ENCODE measurements at places on chromosomes 7 and 10.

DNA sequence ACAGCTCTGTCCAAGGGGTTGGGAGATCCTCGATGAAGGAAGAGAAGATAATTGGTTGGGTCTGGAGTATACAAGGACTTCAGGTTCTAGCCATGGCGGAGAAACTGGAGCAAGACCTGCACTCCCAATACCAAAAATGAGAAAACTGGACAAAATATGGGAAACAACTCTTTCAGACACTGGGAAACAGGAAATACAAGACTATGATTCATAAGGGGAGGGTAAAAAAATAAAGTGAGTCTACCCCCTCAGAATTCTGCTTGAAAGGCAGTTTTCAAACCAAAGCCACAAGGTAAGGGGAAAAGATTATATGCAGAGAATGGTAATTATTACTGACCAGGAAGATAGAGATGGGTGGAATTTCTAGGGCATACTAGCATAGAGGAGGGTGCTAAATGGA, 10.2 kb upstream of the SEC61G start:
- no peak for DNase-seq

- DNase-seq = no peak
These were observed 483.9 kb upstream of the NRP1 start for GRCh38 chr10:33818343-33818742.

DNA sequence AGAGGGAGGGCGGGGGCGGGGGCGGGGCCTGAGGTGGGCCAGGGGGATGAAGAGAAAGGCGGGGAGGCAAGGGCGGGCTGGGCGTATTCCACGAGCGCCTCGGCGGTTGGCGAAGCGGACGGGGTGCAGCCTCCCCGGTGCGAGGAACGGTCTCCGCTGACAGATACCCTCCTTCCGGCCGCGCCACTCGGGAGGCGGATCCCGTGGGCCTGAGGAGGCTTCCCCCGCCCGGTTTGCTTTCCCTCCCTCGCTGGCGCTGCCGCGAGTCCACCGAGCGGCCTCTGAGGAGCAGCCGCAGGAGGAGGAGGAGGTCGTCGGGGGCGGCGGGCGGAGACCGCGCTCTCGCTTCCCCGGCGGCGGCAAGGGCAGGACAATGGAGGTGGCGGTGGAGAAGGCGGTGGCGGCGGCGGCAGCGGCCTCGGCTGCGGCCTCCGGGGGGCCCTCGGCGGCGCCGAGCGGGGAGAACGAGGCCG, at the start of gene TRIM24:
Gene TRIM24, plus strand, starts transcription at position 84 of the 473 bp plus-strand sequence. Its CDS starts 290 bp downstream, at position 374.
- DNase-seq = no peak

DNA sequence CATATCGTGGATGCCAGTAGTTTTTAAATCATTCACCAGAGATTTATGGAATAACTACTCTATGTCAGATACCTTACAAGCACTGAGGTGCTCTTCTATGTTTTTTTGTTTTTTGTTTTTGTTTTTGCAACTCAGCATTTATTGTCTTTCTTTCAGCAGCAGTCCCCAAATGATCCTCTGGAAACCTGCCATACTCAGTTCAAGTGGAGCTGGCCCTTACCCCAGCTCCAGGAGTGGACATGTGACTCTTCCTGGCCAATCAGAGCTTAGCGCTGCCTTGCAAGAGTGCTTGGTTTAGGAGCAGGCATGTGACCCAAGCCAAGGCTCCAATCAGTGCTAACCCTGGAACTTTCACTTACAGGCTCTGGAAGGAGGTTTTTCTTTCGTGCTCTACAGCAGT, 356.6 kb upstream of the ZMIZ1 start:
- no peak for DNase-seq

DNA sequence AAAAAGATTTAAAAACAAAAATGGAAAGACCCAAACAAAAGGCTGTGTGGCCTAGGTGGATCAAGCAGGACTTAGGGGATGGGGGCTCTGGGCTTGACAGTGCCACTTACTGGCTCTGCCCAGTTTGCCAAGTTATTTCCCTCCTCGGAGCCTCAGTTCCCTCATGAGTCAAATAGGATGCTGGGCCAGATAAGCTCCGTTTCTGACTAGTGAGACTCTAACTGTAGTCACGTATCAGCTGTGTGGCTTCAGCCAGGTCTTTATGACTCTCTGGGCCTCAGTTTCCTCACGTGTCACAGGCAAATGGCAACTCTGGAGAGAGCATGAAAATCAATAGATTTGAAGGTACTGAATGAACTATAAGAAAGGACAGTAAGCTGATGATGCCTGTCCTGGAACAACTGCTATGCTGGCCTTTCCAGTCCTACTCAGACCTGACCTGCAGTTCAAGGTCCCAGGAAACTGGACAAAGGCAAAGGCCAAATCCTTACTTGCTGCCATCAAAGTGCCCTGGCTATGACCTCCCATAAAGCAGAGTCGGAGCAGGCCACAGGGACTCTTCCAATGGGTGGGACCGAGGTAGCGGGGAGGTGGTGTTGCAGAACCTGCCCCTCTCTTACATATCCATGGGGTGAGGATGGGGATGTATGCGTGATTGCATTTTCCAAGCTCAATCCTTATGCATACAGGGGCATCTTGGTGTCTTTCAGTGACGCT, 27.0 kb downstream of the FAM53B start:
- DNase-seq = no peak

DNA sequence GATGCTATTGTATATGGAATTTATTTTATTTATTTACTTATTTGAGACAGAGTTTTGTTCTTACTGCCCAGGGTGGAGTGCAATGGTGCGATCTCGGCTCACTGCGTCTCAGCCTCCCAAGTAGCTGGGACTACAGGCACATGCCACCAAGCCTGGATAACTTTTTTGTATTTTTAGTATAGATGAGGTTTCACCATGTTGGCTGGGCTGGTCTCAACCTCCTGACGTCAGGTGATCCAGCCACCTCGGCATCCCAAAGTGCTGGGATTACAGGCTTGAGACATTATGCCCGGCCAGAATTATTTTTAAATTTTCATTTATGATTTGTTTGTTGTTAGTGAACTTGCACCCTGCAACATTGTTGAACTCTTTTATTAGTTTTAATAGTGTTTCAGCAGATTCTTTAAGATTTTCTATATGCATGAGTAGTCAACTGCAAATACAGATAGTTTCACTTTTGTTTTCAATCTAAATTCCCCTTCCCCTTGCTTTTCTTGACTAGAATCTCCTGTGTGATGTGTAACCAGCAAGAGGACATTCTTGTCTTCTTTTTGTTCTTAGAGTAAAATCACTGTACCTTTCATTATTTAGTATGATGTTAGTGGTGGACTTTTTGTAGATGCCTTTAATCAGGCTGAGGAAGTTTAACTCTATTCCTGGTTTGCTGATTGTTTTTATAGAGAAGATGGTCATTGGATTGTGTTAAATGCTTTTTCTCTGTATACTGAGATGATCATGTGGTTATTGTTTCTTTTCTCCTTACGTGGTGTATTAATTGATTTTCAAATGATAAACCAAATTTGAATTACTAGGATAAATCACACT, 27.8 kb downstream of the ZNF33A start:
- DNase-seq = no peak

GRCh38 chr10:64379898-64380297, 858.7 kb downstream of the REEP3 start:
- DNase-seq = no peak

- DNase-seq = no peak
These were observed 34.1 kb downstream of the GSDME start for GRCh38 chr7:24723178-24723530.

DNA sequence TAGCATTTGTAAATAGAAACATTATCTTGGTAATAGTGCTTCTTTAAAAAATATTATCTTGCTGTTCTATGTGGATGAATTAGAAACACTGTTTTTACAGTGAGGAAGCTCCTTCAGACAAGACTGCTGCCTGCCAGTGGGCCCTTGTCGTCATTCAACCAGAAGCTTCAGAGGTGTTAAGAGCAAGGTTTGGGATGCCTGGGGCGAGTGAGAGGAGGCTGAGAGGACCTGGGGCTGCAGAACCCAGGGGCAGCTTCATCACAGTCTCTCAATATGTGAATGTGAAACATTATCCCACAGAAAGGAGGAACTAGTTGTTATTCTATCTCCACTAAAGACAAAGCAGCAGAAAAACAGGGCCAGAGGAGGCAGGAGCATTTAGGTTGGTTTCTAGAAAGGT, 8.1 kb downstream of the PLPP4 start:
- DNase-seq = no peak

DNA sequence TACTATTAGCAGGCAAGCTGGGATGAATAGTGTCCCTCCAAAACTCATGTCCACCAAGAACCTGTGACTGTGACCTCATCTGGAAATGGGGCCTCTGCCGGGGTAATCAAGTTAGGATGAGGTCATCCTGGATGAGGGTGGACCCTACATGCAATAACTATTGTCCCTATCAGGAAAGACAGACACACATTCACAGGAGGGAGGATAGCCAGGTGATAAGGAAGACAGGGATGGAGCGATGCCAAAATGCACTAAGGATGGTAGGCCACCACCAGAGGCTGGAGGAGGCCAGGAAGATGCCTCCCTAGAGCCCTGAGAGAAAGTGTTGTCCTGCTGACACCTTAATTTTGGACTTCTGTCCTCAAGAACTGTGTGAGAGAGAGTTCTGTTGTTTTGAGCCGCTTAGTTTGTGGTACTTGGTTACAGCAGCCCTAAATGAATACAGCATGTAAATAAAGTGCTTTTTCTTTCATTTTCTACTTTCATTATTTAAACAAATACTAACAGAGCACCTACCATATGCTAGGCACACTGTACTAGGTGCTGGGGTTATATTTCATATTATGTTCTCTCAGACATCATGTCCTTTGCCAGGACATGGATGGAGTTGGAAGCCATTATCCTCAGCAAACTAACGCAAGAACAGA, 111.9 kb downstream of the USP6NL start:
- DNase-seq = no peak

- DNase-seq = no peak
These were observed 32.7 kb upstream of the KLHL7 start for GRCh38 chr7:23072922-23073321.

GRCh38 chr10:19929506-19930140, 113.4 kb downstream of the PLXDC2 start:
- no peak for DNase-seq

DNA sequence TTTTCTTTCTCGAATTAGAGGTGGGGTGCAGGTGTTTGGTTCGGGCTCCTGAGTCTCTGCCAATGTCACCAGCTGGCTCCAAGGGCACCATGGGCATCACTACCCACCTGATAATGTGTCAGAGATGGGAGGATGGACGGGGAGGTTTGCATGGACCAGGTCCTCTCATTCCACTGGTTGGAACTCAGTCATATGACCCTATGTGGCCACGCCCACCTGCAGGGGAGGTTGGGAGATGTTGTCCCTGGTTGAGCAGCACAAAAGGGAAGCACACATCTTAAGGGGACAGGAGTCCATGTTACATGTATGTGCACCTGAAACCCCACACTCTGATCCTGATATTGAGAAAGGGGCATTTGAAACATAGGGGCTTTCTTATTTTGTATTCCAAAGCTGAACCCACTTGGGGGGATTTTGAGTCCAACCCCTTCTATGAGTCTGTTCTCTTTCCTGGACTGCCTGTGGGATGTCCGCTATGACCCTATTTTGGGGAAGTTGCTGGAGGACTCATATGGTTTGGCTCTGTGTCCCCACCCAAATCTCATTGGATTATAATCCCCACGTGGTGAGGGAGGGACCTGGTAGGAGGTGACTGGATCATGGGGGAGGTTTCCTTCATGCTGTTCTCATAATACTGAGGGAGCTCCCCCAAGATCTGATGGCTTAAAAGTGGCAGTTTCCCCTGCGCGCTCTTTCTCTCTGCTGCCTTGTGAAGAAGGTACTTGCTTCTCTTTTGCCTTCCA, 66.9 kb upstream of the BAIAP2L1 start:
- DNase-seq = no peak

GRCh38 chr7:132757783-132758182, 181.5 kb upstream of the PLXNA4 start:
- DNase-seq = no peak

DNA sequence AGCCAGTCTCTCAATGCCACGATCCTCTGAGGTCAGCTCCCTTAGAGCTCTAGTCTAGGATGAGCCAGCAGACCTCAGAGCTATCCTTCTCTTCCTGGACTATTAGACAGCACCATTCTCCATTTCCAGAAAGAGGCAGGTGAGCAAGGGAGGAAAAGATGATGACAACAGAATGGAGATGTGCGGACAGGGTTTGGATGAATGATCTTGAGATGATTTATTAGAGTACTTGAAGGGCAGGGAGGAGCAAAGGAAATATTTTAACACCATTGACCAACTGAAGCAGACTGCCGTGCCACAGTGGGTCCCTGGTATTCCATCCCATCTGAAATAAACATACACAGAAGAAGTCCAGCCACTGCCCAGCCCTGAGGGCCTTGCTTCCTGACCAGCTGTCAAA, 94.3 kb downstream of the CFAP58 start:
- DNase-seq = no peak

- no peak for DNase-seq
These were observed 113.2 kb upstream of the RHEB start for GRCh38 chr7:151632750-151633515.

DNA sequence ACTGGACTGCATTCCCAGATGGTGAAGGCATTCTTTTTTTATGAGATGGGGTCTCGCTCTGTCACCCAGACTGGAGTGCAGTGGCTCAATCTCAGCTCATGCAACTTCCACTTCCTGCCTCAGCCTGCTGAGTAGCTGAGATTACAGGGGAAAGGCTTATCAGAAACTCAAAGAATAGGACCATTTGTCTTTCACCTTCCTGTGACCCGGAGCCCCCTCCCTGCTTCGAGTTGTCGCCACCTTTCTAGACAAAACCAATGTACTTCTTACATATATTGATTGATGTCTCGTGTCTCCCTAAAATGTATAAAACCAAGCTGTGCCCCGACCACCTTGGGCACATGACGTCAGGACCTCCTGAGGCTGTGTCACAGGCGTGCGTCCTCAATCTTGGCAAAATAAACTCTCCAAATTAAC, 1.8 kb upstream of the METTL27 start:
- no peak for DNase-seq

GRCh38 chr10:17239345-17240085, 11.5 kb downstream of the VIM start:
- DNase-seq = no peak

DNA sequence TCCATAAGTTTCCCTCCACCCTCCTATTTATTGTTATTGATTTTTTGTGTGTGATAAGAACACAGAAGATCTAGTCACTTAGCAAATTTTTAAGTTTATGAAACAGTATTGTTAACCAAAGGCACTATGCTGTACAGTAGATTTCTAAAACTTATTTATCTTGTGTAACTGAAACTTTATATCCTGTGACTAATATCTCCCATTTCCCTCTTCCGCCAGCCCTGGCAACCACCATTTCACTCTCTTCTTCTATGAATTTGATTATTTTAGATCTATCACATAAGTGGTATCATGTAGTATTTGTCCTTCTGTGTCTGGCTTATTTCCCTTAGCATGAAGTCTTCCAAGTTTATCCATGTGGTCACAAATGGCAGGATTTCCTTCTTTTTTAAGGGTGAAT, 144.3 kb upstream of the INHBA start:
- DNase-seq = no peak
